Germinal center (tissue), 1 donor: ENCODE measurements at places on chromosomes 2 and 18.

- DNase-seq, result no peak
These were observed 215.9 kb downstream of the SOX11 start for GRCh38 chr2:5908071-5908470.

GRCh38 chr2:54818226-54818625, 94.8 kb downstream of the EML6 start:
- no peak for DNase-seq

- no peak for DNase-seq
These were observed 22.6 kb upstream of the FZD5 start for GRCh38 chr2:207792244-207792785.

DNA sequence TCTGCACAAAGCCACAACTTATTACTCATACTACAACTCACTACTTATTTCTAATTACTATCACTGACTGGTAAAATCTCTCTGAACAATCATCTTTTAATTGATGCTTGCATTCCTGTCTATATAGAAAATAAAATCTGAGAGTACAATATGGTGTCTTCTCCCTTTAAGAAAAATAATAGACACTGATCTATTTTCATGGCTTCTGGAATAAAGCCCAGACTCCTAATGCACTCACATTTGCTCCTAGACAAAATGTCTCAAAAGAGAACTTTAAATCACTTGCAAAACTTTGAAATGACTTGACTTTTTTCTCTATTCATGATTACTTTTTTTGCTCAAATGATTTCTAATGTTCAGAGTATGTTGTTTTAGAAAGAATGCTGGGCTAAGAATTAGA, 28.7 kb downstream of the ESCO1 start:
- no peak for DNase-seq

DNA sequence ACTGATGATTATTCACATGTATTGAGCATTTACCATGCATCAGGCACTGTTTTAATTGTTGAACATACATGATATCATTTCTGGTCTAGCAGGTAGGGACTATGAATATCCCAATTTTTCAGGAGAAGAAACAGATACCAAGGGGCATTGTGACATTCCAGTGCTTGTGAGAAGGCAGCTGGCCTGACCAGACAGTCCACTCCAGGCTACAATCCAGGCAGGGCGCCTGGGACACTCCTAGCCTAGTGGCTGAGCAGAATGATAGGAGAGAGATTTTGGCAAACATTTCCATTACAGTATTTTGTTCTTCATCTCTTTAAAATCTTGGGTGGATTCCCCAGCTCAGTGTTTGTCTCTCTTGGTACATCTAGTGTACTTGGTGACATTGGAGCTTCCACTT, 24.9 kb downstream of the ZNF892 start:
- no peak for DNase-seq
